ENCODE measurements at places on chromosomes 7 and 10.

- no peak for DNase-seq
Observed at GRCh38 chr10:125064681-125065492, 95.5 kb downstream of the CTBP2 start.

GRCh38 chr10:11798845-11799735 is 24.1 kb upstream of the PROSER2 start:
- no peak for DNase-seq

DNA sequence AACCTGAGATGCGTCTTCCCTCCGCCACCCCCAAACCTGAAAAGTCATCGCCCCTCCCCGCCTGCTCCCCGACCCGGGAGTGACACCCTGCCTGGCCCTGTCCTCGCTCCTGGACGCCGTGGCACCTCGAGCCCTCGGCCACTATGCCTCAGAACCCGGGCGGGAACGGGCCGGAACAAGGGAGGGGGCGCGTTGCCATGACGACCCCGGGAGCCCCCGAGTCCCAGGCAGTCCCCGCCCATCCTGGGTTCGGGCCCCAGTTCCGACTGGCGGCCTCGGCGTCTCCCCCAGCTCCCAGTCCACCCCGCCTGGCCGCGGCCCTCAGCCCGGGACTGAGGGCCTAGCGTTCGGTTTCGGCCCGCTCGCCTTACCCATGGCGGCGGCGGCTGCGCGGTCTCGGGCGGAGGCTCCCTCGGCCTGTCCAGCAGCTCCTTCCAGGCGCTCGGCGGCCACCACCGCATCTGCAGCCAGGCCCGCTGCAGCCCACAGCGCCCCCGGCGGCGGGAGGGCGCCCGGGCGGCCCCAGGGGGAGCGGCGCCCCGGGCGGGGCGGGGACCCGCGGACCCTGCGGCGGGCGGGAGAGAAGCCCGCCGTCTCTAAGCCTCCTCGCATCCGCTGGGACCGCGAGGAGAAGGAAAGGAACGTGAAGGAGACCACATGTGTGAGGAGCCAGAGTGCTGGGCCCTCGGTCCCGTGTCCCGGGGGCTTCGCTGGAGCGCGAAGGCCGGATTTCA is at the start of gene RUFY2:
TSS of gene RUFY2 (minus strand) at position 463 of the 734 bp plus-strand sequence. CDS start at position 375, 88 bp downstream.
- peak; percentile 64 for DNase-seq

GRCh38 chr7:7943951-7944350 is 24.6 kb upstream of the GLCCI1 start:
- DNase-seq: no peak

DNA sequence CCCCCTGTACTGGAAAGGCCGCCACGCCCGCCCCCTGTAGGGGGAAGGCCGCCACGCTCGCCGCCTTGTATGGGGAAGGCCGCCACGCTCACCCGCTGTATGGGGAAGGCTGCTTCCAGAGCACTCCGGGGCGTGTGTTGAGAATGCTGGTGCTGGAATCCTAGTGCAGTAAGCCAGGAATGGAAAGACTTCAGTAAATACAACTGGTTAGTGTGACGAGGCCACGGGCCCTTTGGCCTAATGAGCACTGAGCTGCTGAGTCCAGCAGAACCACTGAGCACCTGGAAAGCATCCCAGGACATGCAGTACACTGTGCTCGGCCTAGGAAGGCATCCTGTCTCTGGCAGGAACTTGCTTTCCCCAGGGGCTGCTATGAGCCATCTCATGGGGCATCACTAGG is 398.9 kb downstream of the PTPRN2 start:
- no peak for DNase-seq

DNA sequence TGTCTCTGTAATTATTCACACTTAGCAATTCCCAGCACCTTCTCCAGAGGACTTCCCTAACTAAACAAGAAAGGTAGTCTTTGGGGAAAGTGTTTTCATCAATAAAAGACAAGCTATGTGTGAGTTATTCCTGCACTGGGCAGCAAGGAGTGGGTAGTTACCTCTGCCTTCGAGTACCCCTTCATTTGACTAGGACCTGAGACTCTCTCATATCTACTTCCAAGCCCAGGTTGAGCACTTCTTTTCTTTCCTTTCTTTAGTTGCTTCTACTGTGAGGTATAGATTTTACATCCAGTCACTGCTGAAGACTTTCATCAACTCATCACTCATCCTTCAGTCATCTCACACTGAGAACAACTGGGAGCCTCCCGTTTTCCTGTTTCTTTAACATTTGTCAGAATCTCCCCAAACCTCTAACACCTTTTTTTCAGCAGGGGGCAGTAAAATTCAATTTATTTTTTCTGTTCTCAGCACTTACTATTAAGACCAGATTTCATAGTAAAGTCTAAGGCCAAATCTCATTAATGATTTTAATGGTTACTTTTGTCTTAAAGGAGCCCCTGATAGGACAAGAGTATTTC is 80.1 kb upstream of the PRSS1 start:
- no peak for DNase-seq

GRCh38 chr10:69866688-69867461 is 65.2 kb downstream of the COL13A1 start:
- DNase-seq: no peak

GRCh38 chr10:12958546-12959110 is 42.9 kb downstream of the CCDC3 start:
- no peak for DNase-seq

DNA sequence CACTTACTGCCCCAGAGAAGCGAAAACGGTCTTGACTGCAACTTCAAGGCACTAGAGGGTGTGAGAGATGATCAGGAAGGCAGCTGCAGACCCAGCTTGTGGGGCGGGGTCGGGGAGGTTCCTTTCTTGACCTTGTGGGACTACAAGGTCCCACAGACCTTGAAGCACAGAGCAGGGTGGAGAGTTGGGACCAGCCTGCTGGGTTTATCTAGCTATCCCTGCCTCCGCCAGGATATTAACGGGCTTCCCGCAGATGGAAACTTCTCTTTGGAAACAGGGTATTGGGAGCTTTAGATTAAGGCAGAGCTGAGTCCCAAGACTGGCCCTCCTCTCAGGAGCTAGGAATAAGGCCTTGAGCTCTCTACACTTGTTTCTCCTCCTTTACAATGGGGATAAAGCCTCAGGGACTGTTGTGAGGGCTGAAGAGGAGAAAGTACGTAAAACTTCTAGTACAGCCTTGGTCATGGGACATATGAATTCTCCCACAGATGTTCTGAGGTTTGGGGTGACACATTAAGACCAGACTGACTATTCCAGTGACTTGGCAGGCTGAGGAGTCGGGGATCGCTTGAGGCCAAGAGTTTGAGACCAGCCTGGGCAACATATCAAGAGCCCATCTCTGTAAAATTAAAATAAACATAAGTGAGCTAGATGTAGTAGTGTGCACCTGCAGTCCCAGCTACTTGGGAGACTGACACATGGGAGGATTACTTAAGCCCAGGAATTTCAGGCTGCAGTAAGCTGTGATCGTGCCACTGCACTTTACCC is 153.2 kb downstream of the CDH23 start:
- DNase-seq: no peak

DNA sequence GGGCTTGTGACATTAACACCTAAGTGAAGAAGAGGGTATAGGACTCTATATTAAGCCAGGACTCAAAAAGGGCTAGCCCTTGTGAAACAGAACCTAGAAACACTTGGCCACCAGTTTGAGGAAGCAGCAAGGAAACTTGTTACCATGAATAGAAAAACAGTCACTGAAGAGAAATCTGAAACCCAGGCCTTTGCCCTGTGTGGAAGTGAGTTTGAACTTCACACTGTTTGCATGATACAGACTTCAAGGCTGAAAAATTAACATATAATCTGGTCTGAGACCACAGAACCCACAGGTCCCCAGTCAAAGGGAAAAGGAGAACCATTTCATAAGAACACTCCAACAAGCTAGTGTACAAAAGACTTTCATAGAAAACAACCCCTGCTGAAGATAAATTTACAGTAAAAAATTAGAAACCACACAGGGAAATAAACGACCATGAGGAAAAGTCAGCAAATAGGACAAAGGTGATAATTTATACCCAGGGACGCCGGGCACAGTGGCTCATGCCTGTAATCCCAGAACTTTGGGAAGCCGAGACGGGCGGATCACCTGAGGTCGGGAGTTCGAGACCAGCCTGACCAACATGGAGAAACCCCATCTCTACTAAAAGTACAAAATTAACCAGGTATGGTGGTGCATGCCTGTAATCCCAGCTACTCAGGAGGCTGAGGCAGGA is 76.1 kb downstream of the SKIDA1 start:
- DNase-seq: no peak

DNA sequence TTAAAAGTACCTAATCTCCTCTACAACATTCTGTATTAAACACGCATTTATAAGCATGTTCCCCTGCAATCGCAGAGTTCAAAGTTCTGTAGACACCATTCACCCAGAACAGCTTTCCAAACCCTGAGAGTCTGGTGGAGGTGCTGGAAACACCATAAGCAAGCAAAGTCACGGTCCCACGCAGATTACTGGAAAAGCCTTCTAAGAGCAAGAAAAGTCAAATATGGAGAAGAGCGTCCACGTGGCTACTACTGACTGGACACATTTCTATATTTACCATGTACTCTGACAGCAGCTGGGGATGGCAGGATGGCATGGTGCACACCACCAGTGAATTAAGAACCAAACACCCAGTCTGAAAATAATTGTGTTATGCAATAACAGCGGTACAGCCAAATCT is 97.7 kb downstream of the PARD3 start:
- no peak for DNase-seq

DNA sequence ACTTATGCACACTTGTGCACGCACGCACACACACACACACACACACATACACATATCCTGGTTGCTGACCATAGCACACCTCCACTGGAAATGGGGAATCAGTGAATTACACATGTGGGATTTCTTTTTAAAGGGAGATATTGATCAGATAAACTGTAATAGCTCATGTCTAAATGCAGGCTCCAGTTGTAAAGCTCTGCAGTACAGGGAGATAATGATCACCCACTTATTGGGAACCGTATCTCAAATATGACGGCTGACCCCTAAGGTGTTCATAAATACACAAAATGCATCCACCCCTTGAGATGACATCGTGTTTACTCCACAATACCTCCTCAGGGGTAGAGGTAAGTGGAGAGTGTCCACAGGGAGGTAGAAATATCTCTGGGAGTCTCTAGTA is 79.2 kb downstream of the PLXNA4 start:
- no peak for DNase-seq

DNA sequence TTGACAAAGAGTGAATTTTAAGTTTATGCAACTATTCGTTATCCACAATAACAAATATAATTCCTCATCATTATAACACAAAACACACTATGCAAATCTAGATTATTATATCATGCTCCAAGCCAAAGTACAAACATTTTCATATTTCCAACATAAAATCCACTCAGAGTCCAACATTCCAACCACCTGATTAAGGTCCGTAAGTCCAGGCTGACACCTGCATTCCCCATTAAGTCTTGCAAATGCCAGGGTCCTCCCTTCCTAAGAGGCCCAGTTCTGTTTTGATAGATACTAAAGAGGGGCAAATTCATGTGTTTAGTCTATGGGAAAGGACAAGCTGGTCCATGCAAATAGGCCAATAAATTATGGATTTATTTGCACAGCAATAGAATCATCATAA is 206.1 kb downstream of the POU6F2 start:
- DNase-seq: no peak

GRCh38 chr7:150855476-150856302 is 3.4 kb downstream of the AOC1 start:
- DNase-seq: no peak

DNA sequence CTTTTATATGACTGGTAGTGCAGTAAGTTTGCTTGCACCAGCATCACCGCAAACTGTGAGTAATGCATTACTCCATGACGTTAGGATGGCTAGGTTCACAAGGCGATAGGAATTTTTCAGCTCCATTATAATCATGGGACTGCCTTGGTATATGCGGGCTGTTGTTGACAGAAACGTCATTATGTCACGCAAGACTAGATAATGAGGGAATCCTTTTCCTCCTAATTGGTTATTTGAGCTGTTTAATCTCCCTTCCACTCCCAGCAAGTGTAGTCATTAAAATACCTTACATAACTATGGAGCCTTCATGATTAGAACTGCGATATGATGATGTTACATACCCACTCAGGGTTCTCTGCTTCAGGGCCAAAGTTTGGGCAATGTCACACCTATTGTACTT is 17.3 kb downstream of the KLLN start:
- no peak for DNase-seq

DNA sequence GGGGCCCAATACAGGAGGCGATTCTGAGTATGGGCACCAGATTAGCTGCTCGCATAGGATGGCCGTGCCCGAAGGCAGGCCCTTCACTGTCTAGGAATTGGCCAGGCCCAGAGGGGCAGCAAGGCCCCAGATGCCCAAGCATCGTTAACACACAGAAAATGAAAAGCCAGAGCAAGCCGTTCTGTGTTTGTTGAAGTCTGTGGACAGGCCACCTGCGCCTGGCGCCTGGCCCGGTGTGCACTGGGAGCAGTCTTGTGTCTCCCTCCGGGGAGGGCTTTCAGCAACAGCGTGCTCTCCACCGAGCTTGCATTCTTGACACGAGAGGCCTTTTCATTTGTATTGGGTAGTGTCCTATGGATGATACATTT is 34.5 kb upstream of the TTYH3 start:
- DNase-seq: no peak
